ENCODE measurements at places on chromosomes 5 and 9.

- DNase-seq = no peak
Observed at GRCh38 chr5:111806156-111806555, 49.2 kb upstream of the NREP start.

DNA sequence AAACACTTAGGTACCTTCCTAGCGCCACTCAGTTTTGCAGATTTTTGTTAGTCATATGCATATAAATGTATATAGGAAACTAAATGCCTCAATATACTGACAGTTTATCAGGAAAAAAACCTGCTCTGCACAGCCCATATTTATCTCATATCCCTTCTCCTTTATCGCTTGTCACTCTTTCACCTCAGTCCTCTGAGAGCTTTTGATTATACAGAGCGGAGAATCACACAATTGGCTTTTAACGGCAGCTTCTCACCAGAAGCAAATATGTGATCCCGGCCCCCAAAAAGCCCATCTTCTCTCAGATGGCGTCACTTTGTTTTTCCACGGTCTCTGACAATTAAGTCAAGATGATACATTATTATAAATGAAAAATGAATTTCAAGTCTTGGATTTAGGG is 362.6 kb downstream of the DNAH5 start:
- no peak for DNase-seq

GRCh38 chr5:180084638-180085561 is 13.3 kb upstream of the RNF130 start:
- DNase-seq = no peak

- no peak for DNase-seq
Observed at GRCh38 chr5:351084-351920, 29.8 kb downstream of the AHRR start.

- DNase-seq = no peak
Observed at GRCh38 chr5:108687595-108688200, 60.0 kb upstream of the FER start.

GRCh38 chr5:178297751-178298150 is 65.1 kb upstream of the PHYKPL start:
- no peak for DNase-seq

- no peak for DNase-seq
Observed at GRCh38 chr9:68672215-68672614, 32.8 kb upstream of the PIP5K1B start.

DNA sequence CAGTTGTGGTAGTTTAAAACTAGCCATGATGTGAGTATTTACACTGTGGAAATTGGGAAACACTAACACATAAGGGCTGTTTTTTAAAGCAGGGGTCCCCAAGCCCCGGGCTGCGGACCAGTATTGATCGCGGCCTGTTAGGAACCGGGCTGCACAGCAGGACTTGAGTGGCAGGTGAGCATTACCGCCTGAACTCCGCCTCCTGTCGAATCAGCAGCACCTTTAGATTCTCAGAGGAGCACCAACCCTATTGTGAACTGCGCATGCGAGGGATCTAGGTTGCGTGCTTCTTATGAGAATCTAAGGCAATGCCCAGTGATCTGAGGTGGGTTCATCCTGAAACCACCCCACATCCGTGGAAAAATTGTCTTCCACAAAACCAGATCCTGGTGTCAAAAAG is 127.8 kb downstream of the PCSK5 start:
- DNase-seq = no peak

- DNase-seq = no peak
Observed at GRCh38 chr5:65506961-65507360, 25.2 kb upstream of the ADAMTS6 start.

GRCh38 chr9:134396825-134397224 is 70.6 kb downstream of the RXRA start:
- DNase-seq = peak; percentile 52

DNA sequence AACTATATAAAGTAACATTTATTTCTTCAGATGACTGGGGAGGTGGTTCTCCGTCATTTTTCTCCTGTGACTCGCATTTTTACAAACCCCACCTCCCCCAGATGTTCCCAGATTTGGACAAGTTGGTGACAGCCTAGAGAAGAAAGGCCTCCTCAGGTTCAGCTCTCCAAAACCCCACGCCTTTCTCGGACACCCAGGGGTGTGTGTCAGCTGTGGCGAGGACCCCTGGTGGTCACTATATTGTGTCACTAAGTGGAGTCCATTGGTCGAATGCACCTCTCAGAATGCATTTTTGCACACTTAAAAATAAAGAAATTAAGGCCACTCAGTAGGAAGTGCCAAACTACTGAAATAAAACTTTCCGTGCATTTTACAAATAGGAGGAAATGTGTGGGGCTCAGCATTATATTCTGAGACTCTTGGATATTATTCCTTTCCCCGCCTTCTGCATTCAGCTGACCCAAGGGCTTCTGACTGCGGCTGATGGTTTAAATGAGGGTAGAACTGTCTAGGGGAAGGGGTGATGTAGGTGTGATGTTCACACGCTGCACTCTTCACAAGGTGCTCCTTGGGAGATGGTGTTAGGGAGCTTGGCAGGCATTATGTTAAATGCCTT is 47.6 kb downstream of the ACO1 start:
- no peak for DNase-seq

- DNase-seq = no peak
Observed at GRCh38 chr9:117156771-117157535, 257.9 kb downstream of the ASTN2 start.

DNA sequence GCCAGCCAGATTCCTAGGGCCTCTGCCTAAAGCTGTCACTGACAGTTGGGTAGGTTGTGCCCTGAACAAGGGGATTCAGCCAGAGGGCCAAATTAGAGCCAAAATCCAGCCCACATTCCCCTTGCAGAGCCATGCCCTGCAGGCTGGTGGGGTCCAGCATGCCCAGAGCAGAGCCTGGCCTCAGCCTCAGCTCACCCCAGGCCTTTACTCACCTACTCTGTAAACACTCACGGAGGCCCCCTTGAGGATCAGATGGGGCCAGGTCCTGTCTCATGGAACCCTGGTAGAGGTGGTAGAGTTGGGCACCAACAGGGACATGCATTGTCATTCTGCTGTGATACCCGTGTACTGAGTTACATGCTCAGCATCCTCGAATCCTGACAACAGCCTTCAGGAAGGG is 74.9 kb downstream of the LMX1B start:
- DNase-seq = no peak

Measured in stimulated activated CD4-positive, alpha-beta T cell treated with anti-CD3 and anti-CD28 coated beads, TNF-alpha, amount 100 ng/mL, for 24 hours (primary cell).